ENCODE measurements at places on chromosomes 2 and 18.

DNA sequence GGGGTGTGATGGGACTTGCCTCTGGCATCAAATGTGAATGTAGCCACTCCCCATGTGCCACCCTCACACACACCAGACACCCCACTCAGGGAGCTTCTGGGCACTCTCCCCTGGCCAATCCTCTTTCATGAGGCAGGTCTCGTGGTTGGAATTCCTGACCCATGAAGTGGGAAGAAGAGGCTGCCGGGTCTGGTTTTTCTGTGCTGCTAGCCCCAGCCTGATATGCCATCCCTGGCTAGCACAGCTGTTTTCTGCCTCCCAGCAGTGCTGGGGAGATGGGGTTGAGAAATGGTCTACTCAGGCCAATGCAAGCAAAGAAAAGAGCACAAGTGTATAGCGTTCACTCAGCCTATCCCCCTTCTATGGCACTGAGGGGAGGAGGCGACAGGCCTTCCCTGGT is 1.2 kb upstream of the C2orf72 start:
- DNase-seq = no peak

GRCh38 chr2:181440919-181441318 is 16.3 kb upstream of the ITGA4 start:
- DNase-seq = no peak

DNA sequence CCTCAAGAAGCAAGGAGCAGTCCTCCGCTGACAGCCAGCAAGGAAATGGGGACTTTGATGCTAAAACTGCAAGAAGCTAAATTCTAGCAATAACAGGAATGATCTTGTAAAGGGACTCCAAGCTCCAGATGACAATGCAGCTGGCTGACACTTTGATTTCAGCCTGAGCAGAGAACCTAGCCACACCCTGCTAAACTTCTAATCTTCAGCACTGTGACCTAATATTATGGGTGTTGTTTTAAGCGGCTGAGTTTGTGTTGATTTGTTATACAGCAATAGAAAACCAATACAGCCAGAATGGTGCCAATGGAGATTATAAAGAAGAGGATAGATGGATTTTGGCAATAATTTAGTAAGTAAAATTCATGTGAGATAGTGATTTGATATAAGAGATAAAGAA is 196.7 kb upstream of the SPHKAP start:
- no peak for DNase-seq

DNA sequence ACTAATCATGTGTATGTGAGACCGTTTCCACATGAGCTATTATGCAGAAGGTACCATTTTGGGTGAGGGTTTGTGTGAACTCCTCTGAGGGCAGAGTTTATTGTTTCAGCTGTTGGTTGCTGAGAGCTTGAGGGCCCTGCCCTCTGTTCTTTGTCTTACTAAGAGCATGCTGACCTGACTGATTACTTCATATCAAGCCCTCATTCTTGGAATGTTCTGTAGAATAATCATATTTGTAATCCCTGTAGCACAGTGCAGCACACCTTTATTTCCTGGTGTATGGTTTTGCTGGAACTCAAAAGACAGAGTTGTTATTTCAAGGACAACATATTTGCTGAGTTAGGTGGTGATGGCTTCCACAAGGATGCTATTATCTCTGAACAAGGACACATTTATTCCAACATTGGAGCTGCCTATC is 118.5 kb downstream of the GALNT3 start:
- DNase-seq = no peak

- no peak for DNase-seq
Observed at GRCh38 chr2:128372621-128373341, 54.1 kb upstream of the HS6ST1 start.

DNA sequence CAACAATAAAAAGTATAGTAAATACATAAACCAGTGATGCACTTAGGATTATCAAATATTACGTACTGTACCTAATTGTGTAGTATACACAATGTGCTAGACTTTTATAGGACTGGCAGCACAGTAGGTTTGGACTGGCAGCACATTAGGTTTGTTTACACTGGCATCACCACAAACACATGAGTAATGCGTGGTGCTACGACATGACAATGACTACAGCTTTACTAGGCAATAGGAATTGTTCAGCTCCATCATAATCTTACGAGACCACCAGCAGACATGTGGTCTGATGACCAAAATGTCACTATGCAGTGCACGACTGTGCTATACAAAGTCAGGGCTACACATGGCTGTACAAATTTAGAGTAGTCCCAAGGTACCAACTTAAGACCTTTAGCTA is 2.3 kb downstream of the MBOAT2 start:
- no peak for DNase-seq

GRCh38 chr2:235135990-235136561 is 184.3 kb downstream of the SH3BP4 start:
- peak; percentile 68 for DNase-seq

DNA sequence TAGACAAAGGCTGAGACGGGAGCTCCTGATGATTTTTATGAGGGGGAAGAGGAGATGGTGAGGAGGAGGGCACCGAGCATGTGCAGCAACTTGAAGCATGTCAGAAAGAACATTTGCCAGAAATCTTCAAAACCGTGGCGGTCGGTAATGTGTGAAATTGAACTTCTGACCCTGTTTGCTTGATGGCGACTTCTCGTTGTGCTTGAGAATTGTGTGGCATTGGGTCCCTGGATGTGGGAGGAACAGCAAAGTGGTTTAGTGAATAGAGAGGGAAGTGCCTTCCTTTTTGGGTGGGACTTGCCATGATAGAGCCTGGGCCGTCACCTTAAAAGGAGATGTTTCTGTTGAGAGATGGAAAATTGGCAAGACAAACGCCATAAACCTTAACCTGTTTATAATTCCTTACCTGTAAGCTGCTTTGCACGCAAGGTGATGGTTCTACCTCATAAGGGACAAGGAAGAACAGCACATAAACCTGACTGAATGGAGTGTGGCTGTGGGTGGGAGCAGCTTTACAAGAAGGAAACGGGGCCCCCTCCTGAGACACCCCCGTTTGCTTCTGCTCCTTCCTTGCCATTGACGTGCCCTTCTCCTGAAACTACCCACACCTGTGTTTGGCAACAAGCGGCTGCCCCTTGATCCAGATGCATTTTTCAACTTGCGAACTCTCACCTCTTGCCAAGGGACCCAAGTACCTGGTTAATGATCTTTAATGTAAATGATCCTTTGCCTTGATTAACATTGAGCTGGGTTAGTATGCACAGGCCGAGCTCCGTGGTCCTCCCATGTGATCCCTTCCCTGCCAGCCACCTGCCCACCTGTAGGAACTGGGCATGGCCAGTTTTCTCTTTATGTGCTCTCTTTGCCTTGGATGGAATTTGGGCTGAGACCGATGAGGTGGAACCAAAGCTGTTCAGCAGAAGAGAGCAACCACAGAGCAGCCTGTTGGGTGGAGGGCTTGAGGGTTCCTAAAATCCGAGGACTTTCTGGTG is 153.2 kb downstream of the NEDD4L start:
- DNase-seq = no peak

- peak; percentile 61 for DNase-seq
Observed at GRCh38 chr2:220504938-220505503, 877.6 kb downstream of the SLC4A3 start.

- DNase-seq = no peak
Observed at GRCh38 chr2:31979956-31980355, 30.9 kb downstream of the MEMO1 start.

Data from NCI-H1930 (cell line).